ENCODE measurements at places on chromosomes 16 and 17.

DNA sequence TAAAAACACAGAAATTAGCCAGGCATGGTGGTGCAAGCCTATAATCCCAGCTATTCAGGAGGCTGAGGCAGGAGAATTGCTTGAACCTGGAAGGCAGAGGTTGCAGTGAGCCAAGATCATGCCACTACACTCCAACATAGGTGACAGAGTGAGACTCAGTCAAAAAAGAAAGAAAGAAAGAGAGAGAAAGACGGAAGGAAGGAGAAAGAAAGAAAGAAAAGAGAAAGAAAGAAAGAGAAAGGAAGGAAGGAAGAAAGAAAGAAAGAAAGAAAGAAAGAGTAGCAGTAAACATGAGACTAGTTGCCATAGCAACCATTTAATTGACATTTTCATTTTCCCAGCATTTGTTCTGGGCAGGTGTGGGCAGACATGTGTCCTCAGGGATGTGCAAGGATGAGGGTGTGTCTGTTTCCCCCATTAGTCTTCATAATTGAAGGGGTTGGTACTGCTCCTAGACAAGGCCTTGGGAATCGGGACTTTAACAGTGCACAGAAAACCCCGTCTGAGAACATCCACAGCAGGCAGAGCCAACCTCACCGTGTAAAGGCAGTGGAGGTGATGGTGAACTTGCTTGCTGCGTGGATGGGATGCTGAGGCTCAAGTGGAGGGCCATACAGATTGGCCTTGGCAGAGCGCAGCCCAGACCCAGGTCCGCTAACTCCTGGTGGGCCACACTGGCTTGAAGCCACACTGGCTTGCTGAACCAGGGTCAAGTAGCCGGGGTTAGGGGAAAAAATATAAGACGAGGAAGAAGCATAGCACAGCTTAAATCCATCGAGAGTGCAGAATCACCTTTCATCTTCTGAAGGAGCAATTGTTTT is 35.2 kb upstream of the KIFC3 start:
- DNase-seq = no peak

GRCh38 chr16:4798456-4798855 is 3.3 kb downstream of the SMIM22 start:
- no peak for DNase-seq

DNA sequence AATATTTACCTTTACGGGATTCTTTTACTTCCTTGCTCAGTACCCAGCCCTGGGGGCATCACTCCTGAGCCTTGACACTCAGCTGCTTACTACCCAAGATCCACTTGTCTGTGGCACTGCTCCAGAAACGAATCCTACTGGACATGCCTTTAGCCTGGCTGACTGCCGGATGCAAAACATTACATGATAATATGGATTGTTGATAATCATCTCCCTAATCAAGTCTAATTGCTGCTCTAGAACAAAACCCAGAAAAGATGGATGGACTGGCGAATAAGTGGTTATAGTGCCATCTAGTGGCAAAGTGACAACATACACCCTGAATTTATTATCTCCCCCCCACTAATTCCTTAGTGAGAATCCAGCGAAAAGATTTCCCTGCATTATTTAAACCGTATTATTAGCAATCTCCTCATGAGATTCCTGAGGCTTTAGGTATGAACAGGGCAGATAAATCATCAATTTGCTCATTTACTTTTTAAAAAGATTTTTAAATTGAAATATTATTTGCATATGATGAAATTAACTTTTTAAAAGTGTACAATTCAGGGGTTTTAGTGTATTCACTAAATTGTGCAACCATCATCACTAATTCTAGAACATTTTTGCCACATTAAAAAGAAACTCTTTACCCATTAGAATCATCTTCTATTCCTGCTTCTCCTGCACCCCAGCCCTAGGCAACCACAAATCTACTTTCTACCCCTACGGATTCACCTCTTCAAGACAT is 61.6 kb downstream of the RGS9 start:
- DNase-seq = no peak

- no peak for DNase-seq
Observed at GRCh38 chr17:51118330-51119195, 2.1 kb downstream of the SPAG9 start.

- no peak for DNase-seq
Observed at GRCh38 chr16:69532641-69533455, 32.9 kb upstream of the NFAT5 start.

DNA sequence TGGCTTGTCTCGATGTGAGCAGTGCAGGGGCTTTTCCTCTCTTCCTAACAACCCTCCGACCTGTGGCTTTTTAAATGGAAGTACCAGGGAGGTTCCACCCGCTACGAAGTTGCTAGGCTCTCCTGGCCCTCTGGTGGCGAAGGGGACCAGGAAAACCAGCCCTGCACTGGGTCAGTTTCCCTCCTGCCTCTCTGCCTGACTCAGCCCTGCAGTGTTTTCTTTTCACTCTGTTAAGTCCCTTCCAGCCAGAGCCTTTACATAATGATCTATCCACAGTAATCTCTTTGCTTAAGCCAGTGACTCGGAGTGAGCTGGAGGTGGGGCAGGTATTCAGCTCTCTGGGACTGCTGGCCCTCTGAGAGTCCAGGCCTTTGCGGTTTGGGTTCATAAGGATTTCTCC is 331.3 kb upstream of the EEF2KMT start:
- DNase-seq = peak; percentile 52

DNA sequence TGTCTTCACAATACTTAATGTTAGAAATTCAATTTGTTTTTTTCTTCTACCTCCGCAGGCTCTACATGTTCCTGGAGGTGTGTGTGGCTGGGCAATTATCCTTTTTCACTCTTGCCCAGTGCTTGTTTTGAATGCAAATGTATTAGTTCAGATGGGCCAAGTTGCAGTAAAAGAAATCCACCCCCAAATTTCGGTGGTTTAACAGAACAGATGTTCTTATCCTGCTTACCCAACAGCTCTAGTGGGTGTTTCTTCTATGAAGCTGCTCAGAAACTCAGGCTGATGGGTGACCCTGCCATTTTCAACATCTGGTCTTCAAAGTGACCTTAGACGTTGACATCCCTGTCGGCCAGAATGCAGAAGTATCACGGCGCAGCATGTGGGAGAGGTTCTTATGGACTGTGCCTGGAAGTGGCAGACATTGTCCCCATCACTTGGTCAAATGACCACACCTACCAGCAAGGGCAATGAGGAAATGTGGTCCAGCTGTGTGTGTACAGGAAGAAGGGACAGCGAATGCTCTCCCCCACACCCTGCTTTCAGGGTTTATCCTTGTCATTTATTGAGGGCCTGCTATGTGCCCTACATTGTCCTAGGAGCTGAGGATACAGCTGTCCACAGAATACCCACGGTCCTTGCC is 157.3 kb downstream of the CDH13 start:
- DNase-seq = no peak

DNA sequence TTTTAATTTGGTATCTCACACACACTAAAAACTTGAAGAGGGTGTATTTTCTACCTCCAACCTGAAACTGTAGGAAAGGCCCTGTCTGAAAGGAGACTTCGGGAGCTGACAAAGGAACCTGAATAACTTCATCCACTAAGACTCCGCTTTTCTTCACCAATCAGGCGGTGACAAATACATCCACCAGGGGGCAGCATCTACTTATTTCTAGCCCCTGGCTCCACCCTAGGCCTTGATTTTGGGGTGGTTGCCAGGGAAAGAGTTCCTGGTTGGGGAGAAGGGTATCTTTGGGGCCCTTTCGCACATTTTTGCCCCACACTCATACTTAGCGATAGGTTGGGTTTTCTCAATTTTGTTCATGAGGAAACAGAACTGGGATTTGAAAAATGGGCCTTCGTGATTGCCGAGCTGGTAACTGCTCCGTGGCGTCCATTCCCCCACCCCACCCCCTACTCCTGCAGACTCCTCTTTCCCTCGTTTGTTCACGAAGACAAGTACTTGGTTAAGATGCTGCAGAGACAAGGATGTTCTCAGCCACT is 4.8 kb upstream of the ARL4D start:
- DNase-seq = peak; percentile 87

GRCh38 chr17:57948555-57949420 is 6.4 kb downstream of the CUEDC1 start:
- no peak for DNase-seq

DNA sequence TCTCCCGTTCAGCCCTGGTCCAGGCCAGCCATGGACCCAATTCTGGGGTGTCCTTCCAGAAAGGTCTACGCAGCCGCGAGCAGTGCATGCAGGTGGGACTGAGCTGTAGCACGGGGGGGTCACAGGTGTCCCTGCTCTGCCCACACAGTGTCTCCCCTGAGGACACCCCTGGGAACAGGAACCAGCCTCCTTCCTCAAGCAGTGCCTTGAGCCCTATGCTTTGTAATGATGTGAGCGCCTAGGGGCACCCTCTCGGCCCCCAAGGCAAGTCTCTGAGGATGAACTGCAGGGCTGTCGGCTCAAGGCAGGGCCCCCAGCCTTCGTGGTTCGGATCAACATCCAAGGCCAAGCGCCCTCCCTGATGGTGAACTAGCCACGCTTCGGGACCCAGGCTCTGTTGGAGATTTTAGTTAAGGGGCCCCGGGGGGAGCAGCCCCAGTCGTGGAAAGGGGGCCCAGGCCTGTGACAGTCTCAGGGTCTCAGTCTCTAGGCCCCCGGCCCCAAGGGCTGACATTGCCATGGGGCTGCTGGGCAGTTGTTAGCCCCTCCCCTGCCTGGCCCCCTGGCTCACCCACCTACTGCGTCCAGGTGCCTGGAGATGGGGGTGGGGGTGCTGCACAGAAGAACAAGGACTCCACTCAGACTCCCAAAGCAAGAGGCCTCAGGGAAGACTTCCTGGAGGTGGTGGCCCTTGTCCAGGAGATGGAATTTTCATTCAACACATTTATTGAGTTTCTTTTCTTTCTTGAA is 2.3 kb downstream of the IL17C start:
- DNase-seq = no peak

GRCh38 chr17:36755586-36755985 is 154.2 kb downstream of the MRM1 start:
- DNase-seq = peak; percentile 34

- DNase-seq = peak; percentile 41
Observed at GRCh38 chr16:55480228-55480655, 1.2 kb downstream of the MMP2 start.

GRCh38 chr17:11493936-11494335 is 104.3 kb upstream of the DNAH9 start:
- DNase-seq = no peak

GRCh38 chr16:66746682-66747081 is 4.7 kb downstream of the DYNC1LI2 start:
- DNase-seq = no peak

DNA sequence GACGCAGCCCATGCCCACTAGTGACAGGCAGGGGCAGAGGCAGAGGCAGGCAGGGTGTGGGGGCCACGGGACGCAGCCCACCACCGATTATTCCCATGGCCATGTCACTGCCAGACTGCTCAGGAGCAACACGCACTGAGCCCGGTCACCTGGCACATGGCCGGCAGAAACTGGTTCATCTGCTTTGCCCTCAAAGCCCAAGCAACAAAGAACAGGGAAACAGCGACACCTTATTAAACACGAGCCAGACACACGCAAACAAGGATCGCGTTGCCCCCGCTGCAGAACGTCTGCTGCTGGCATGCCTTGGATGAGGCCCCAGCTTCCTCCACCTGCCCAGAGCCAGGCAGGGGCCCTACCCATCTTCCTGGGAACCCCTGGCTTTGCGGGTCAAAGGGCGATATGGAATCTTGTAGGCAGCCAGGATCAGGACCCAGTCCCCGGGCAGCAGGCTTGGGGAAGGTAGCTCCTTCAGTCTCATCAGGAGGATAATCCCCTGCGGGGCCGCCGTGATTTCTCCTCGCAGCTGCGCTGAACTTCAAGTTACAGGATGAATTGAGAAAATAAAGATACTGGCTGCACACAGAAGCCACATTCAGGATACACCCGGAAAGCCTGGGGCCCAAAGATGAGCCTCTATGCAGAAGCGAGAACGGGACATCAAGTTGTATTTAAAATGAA is 4.8 kb downstream of the TBC1D16 start:
- DNase-seq = no peak

DNA sequence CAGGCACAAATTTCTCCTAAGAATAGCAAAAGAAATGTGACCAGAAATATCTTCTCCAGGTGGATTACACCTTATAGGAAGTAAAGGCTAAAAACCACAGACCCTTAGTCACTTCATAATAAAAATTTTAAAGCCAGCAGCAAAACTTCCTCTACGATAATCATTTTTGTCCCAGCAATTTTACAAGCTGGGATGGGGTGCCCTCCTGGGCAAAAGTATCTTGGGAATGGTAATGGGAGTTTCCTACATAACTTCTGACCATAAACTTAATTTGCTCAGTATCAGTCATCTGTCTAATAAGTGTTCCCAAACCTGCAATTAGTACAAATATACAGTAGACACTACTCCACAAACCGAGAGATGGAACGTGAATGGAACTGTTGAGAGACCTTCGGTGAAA is 3.0 kb downstream of the PHF12 start:
- no peak for DNase-seq

- DNase-seq = no peak
Observed at GRCh38 chr17:61284174-61284573, 115.5 kb upstream of the TBX2 start.

GRCh38 chr17:33214996-33215395 is 78.1 kb downstream of the ASIC2 start:
- DNase-seq = no peak

DNA sequence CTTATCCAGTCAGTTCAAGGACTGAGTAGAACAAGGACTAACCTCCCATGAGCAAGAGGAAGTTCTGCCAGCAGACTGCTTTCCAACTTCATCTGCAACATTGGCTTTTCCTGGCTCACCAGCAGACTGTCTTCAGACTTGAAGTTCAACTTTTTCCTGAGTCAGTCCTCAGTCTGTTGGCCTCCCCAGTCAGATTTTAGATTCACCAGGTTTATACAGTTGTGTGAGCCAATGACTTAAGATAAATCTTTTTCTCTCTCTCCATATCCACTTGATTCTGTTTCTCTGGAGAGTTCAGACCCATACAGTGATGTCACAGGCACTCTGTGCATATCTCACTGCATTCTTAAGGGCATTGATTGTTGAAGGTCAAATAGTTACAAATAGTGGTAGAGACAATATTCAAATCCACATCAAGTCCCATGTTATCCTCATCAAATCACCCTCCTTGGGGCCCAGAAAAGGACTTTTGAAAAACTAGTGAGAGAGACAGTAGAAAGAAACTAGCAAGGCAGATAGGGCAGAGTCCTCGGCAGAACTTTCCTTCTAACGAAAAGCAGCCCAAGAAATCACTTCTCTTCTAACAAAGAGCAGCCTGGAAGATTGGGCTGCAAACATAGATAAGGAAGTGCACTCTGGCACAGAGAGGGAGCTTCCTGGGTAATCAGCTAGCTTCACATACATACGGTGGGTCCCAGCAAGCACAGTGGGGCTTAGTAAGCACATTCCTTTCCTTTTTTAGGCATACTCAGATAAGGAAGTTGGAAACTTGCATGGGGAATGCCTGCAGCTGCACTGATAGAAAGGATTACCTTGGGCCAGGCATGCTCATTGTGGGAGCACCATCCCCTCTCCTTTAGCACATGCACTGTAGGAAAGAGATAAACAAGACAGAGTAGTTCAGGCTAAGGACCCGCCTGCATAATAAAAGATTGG is 132.3 kb upstream of the FAM20A start:
- DNase-seq = no peak

- peak; percentile 58 for DNase-seq
Observed at GRCh38 chr17:8223356-8224126, 13.2 kb upstream of the AURKB start.
